ENCODE measurements at places on chromosomes 4 and X.

- no peak for DNase-seq
Observed at GRCh38 chr4:147362938-147363337, 118.0 kb upstream of the EDNRA start.

DNA sequence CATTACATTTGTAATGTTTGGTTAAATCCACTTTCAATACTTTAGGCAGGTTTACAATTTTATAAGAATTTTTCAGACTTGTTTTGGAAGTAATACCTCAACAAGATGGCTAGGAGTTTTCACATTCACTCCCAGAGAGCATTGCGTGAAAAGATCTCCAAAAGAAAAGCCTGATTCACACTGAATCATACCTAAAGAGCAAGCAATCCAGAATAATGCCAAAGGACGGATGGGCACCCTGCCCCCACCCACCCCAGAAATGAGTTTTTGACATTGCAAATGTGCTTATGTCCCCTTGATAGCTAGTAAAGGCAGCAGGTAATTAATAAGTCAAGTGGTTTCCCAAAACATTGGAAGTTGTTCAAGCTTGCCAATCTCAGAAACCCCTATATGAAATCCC is 557.7 kb upstream of the TENM3 start:
- DNase-seq, result no peak

GRCh38 chrX:33062041-33062440 is 149.3 kb downstream of the DMD start:
- DNase-seq, result no peak

- DNase-seq, result no peak
Observed at GRCh38 chr4:183321079-183321478, 1.0 kb upstream of the CLDN22 start.

DNA sequence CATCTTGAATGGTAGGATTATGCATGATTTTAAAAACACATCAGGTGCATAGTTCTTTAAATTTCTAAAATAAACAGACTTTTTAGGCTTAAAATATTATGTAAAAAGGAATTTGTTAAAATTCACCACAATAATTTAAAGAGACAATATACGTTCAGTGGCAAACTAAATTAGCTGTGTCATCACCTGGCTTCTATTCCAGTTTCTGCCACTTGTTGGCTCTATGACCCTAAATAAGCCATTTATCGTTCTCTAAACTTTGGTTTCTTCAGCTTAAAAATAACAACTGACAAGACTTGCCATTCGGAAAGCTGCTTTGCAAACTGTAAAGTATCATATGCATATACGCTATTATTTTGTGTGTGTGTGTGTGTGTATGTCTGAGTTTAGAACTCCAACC is 141.3 kb downstream of the MGST2 start:
- no peak for DNase-seq

GRCh38 chrX:25754399-25754798 is 383.7 kb upstream of the MAGEB18 start:
- no peak for DNase-seq

- DNase-seq, result no peak
Observed at GRCh38 chrX:56987741-56988140, 7.6 kb downstream of the SPIN3 start.

- DNase-seq, result no peak
Observed at GRCh38 chr4:154738426-154738825, 5.4 kb upstream of the LRAT start.

- DNase-seq, result no peak
Observed at GRCh38 chr4:102593147-102593546, 92.0 kb downstream of the NFKB1 start.

DNA sequence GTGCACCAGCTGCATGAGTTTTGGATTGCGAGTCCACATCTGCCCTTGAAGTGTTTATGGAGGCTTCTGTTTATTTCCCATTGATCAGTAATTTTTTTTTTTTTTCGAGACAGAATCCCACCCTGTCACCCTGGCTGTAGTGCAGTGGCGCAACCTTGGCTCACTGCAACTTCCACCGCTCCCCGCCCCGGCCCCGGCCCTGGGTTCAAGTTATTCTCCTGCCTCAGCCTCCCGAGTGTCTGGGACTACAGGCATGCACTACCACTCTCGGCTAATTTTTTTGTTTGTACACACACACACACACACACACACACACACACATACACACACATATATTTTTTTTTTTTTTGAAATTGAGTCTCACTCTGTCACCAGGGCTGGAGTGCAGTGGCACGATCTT is 46.1 kb downstream of the SMAD1 start:
- DNase-seq, result no peak

DNA sequence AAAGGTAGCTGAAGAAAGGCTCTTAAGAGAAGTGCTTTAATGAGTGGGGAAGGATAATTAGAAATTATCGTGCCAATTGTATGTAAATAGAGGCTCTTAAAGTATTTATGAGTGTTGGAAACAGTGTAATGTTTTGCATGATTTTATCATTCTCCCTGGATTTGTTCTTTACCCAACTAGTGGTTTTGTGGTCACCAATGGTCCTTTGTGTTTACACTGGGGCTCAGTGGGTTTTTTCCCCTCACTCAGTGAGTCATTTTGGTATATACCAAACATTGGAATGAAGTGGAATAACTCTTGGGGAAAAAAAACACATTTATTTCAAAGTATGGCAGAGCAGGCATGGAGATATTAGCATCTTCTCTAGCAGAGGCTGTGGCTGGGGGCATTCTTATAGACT is 20.8 kb upstream of the LGI2 start:
- DNase-seq, result no peak

DNA sequence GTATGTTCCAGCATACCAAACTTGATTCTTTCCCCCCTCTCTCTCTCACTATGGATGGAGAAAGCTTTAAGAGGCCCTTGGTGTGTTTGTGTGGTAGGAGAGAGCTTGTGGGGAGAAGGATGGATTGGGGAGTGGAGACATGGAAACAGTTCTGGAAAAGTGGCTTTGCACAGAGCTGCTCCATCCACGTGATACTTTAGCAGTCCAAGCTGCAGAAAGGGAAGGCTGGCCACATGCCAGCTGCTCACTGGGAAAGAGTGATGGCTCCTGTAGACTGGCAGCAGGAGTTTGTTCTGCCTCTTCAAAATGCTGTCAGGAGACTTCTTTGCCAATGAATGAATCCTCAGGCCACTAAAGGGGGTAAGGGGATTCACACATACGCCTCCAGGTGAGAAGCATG is 21.7 kb upstream of the SEC24B start:
- no peak for DNase-seq

DNA sequence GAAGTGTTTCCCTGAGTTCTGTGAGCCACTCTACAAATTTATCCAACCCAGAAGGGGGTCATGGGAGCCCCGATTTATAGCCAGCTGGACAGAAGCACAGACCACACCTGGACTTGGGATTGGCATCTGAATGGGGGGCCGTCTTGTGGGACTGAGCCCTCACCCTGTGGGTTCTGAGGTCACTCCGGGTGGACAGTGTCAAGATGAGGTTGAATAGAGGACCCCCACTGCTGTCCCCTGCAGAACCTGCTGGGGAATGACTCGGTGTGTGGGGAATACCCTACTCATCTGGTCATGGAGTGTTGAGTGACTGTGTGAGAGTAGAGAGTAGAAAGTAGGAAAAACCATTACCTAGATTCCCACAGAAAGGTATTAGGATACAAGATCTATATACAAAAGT is 67.5 kb downstream of the ZFYVE28 start:
- no peak for DNase-seq

- DNase-seq, result no peak
Observed at GRCh38 chr4:79472693-79473438, 64.8 kb upstream of the GK2 start.

DNA sequence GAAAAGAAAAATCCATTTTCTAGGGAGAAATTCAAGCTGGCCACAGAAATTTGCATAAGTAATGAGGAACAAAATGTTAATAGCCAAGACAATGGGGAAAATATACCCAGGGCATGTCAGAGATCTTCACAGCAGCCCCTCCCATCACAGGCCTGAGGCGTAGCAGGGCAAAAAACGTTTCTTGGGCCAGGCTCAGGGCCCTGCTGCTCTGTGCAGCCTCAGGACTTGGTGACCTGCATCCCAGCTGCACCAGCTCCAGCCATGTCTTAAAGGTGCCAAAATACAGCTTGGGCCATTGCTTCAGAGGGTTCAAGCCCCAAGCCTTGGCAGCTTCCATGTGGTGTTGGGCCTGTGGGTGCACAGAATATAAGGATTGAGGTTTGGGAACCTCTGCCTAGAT is 32.1 kb upstream of the TMPRSS11B start:
- no peak for DNase-seq

DNA sequence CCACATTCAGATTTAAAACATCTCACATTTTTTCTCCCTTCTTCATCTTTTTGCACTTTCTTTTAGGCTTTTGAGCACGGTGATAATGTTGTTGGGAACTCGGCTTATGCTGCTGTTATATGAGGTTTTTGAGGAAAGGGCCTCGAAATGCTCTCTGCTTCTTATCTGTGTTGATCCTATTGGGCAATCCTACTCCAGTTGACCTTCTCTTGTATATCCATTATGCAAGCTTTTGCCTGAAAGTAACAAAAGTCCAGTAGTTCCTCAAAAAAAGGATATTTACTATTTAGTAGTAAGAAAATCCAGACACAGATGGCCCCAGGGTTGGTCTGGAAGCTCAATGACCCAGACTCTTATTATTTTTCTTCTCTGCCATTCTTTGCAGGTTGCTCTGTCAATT is 57.7 kb upstream of the SPANXB1 start:
- no peak for DNase-seq

DNA sequence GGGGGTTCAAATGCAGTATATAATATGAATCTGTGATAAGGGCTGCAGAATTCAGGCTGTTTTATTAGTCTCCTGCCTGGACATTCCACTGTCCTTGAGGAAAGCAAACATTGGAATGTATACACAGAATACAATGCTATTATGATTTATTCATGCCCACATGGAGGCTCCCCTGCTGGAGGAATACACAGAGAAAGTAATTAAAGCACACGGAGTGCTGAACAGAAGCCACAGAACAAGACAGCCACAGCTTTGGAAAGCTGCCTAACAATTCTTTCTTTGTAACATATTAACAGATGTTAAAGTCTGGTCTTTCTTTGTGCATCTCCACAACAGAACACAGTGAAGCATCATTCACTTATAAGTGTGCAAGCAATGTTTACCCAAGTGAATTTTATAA is 155.8 kb downstream of the ARAP2 start:
- no peak for DNase-seq

- no peak for DNase-seq
Observed at GRCh38 chrX:15786915-15787314, 3.4 kb upstream of the ZRSR2 start.

DNA sequence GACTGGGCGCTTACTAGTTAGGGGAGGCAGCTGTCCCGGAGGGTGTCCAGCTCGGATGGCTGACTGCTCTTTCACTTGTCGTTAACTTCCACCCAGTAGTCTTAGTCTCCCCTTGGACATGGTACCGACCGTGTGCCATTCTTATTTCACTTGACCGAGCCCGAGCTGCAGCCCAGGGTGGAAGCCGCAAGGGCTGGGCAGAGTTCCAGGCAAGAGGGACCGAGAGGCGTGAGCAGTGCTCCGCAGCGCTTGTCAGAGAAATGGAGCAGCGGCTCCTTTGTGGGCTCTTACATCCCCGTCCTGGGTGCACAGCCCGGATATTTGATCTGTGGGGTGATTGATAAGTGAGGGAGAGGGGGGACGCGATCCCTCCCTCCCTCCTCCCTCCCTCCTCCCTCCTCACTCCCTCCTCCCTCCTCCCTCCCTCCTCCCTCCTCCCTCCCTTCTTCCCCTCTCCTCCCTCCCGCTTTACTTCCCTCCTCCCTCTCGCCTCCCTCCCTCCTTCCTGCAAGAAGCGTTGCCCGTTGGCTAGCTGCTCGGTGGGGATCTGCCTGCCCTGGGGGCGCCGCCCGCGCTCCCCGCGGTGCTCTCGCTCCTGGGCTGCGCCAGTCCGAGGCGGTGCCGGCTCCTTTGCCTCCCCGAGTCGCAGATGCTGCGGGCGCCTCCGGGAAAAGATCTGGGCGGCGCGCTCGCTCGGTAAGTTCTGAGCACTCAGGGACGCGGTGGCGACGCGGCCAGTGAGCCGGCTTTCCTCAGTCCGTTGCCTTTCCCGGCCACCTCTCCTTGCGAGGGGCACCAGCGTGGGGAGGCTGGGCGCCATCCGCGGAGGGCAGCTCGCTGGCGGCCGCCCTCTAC is at the start of gene SLITRK2:
Gene SLITRK2 (plus strand): TSS at position 499 of the 855 bp plus-strand sequence. CDS start 4,597 bp downstream, outside the sequence.
- DNase-seq, result no peak

DNA sequence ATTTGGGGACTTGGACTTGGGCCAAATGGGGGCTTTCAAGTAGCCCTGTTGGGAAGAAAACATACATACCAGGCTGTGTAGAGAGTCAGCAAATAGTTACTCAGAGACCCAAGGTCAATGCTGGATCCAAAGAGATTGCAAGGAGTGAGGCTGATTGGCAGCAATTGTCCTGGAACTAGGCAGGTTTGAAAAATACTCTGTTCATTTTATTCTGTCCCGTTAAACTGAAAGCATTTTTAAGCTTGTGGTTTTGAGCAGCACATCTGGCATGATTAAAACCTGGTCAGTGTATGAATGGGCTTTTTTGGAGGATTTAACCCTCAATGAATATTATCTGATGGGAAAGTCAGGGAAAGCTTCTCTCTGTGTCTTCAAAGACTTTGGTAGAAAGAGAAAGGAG is 294.3 kb upstream of the BOD1L1 start:
- no peak for DNase-seq

DNA sequence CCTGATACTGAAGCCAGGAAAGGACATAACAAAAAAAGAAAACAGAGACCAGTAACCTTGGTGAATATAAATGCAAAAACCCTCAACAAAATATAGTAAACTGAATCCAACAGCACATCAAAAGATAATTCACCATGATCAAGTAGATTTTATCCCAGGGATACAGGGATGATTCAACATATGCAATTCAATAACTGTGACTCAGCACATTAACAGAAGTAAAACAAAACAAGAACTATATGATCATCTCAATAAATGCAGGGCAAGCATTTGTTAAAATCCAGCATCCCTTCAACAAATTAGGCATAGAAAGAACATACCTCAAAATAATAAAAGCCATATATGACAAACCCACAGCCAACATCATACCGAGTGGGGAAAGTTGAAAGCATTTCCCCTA is 112.0 kb downstream of the HHIP start:
- no peak for DNase-seq

- DNase-seq, result no peak
Observed at GRCh38 chr4:189809839-189810238, 130.8 kb upstream of the FRG1 start.

DNA sequence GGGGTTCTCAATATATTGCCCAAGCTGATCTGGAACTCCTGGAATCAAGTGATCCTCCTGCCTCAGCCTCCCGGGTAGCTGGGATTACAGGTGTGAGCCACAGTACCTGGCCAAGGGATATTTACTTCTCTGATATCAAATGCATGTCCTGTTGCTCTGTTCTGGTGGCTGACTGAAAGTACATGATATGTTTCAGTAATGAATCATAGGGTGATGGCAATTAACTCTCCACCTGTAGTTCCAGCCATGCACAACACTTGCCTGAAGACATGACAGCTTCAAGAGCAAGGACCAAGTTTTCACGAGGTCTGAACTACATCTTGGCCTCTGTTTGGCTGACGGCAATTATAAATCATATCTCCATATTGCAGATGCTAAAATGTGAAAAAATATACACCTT is 9.1 kb downstream of the ZCCHC4 start:
- no peak for DNase-seq

- no peak for DNase-seq
Observed at GRCh38 chrX:153474718-153475117, 4.3 kb upstream of the HAUS7 start.

All from HEK293T (cell line).